ENCODE measurements at places on chromosomes 1 and 21. TPM values are rescaled to one million over a fixed set of nuclear protein-coding genes. Genes with fewer than 3 reads are reported as not detected.

Gene AGT
- total RNA-seq, result not detected

Gene ARHGAP30
- not detected for total RNA-seq

Gene GUCA2A
- not detected for total RNA-seq

Gene CNIH3
- total RNA-seq, result 2.6 TPM

Gene CD52
- total RNA-seq, result not detected

Gene NPHS2
- total RNA-seq, result not detected

Gene SPRR2A
- total RNA-seq, result not detected

Gene C1QC
- not detected for total RNA-seq

Gene AGRN
- 238 TPM for total RNA-seq

Gene ATP6V0B
- 90.7 TPM for total RNA-seq

Gene SLC35F3
- total RNA-seq, result not detected

Gene CSTB
- total RNA-seq, result 15.3 TPM

Gene A3GALT2
- total RNA-seq, result not detected

Gene KCNK2
- not detected for total RNA-seq

Gene CLDN14
- total RNA-seq, result 1.0 TPM

Gene IFI44L
- total RNA-seq, result 5.7 TPM

Gene PDE9A
- 0.16 TPM for total RNA-seq

Gene RGS8
- total RNA-seq, result under 0.01 TPM

Gene KIF21B
- 1.3 TPM for total RNA-seq

Gene LCE3D
- total RNA-seq, result not detected

Gene LCK
- not detected for total RNA-seq

Gene PROX1
- total RNA-seq, result 0.49 TPM

Gene FCRL5
- not detected for total RNA-seq

Gene RPS6KA1
- total RNA-seq, result 15.4 TPM

All from bladder microvascular endothelial cell (primary cell).